Fibroblast of skin of right quadriceps (primary cell): ENCODE measurements at places on chromosomes 3 and 15.

GRCh38 chr3:9169956-9170850, 79.2 kb downstream of the SRGAP3 start:
- DNase-seq: no peak

GRCh38 chr3:131807822-131808221, 227.0 kb downstream of the CPNE4 start:
- DNase-seq: no peak

DNA sequence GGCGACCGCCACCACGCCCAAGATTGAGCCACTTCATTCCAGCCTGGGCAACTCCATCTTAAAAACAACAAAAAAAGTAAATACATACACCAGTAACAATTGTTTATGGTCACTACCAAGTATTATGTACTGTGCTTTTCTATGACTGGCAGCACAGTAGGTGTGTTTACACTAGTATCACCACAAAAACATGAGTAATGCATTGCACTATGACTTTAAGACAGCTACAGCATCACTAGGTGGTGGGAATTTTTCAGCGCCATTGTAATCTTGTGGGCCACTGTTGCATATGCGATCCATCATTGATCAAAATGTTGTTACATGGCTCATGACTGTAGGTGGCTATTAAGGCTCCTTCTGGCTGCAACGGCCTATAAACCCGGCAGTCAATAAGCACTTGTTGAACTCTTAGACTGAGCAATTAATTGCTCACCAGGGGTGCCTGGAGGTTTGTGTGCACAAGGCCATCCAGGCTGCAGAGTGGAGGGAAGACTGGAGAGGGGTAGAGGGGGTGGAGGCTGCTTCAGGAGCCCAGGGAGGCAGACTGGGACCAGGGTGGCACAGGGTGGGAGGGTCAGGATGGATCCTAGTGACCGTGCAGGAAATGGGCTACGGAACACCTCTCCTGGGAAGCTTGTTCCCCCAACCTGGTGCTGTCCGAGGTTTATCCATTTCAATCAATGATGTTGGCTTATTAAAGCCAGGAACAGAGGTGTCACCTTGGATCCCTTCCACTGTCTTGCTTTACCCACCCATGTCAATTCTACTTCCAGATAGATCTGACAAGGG, 17.9 kb upstream of the COPG1 start:
- no peak for DNase-seq

DNA sequence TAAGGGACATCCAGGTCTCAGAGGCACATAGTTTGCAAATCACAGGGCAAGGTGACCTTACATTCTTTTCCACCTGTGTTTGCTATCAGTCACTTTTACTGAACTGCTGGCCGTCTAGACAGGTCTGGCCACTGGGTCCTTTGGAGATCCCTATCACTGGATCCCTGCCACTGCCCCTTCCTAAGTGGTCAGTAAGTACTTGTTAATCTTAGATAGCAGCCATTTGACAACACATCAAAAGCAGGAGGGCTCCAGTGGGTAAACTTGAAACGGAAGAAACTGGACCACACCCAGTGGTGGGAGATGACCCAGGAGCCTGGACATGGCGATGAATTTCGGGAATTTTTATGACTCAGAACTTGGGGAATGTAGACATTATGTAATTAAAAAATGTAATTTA, 28.9 kb upstream of the RASGRP1 start:
- DNase-seq: no peak

- peak; percentile 85 for DNase-seq
These were observed 644.7 kb downstream of the OTOL1 start for GRCh38 chr3:162141272-162141791.

- DNase-seq: peak; percentile 5
These were observed 71.1 kb downstream of the ALDH1A2 start for GRCh38 chr15:57994221-57995049.

- no peak for DNase-seq
These were observed 250.0 kb upstream of the SLCO3A1 start for GRCh38 chr15:91603384-91604080.

- DNase-seq: no peak
These were observed 1250.1 kb downstream of the ZPLD1 start for GRCh38 chr3:103684904-103685303.

- DNase-seq: no peak
These were observed 2.9 kb downstream of the ACY1 start for GRCh38 chr3:51986010-51986947.

GRCh38 chr15:38153781-38154180, 98.9 kb upstream of the SPRED1 start:
- no peak for DNase-seq

GRCh38 chr15:98803228-98804056, 155.1 kb downstream of the IGF1R start:
- DNase-seq: peak; percentile 48

GRCh38 chr3:152292366-152292765, 23.6 kb downstream of the MBNL1 start:
- DNase-seq: no peak

DNA sequence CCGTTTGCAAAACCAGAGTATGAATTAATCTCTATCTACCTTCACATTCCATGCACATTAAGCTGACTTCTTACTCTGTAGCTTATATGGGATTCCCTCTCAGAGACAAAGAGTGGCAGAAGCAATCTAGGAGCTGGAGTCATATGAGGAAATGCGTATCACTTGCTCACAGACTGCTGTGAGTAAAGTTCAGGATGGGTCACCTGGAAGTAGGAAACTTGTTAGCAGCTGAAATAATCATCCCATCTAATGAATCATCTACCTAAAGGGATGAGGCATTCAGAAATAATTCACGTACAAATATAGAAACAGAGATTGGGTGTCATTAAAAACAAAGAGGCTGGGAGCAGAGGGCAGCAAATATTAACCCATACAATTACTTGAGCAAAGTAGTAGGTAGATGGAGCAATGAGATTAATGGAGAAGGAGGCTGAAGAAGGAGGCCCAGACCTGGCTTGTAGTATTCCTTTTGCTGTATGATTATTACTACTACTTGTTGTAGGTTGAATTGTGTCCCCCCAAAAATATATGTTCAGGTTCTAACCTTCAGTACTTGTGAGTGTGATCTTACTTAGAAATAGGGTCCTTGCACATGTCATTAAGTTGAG, 866.3 kb downstream of the ROBO2 start:
- DNase-seq: no peak

DNA sequence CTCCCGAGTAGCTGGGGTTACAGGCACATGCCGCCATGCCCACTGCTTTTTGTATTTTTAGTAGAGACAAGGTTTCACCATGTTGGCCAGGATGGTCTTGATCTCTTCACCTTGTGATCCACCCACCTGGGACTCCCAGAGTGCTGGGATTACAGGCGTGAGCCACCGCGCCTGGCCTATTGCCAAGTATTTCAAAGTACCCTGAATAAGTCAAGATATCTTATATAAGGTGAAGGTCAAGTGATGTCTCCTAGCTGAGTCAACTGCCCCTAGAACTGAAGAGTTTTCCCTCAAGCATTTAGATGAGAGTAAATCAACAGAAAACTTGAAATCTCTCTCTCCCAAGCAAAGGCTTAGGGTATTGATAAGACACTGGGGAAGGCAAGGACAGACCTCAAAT, 63.9 kb downstream of the RPL22L1 start:
- DNase-seq: no peak

DNA sequence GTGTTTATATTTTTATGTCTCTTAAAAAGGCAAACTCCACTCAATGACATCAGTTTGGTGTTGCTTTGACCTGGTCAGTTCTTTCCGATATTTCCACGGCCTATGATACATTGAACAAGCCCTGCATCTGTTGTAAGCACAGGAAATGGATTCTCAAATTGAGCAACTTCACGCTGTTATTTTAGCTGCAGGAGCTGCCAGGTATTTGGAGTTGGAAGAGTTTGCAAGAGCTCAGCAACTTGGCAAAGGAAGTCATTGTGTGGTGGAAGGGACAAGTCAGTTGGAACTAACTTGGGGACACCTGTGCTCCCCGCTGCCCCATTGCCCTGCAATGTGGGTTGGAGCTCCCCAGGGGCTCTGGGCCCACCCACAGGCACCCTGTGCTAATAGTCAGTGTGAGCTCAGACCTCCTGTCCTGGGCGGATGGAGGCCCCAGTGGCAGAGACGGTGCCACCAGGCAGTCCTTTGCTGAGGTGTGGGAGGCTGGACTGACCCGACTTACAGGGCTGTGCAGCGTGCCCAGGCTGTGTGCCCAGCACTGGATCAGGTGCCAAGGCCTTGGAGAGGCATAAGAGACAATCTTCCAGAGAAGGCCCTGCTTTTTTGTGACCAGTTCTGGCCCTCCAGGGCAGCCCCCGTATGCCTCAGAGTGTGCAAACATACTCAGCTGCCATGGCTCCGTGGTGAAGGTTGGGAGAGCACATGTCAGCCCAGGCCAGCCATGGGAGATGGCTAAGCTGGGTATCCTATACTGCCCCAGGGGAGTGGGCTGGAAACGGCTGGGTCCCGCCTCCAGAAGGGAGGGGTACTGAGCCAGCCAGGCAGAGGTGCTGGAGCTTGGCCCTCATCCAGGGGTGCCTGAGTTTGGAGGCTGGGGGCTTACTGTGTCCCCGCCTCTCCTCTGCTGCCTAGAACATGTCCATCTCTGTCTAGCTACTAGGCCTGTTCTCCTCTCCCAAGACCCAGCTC, 43.5 kb downstream of the KY start:
- no peak for DNase-seq

- no peak for DNase-seq
These were observed 26.4 kb upstream of the SLC30A4 start for GRCh38 chr15:45548753-45549520.

- DNase-seq: no peak
These were observed 87.8 kb downstream of the KLHL25 start for GRCh38 chr15:85706779-85707518.

DNA sequence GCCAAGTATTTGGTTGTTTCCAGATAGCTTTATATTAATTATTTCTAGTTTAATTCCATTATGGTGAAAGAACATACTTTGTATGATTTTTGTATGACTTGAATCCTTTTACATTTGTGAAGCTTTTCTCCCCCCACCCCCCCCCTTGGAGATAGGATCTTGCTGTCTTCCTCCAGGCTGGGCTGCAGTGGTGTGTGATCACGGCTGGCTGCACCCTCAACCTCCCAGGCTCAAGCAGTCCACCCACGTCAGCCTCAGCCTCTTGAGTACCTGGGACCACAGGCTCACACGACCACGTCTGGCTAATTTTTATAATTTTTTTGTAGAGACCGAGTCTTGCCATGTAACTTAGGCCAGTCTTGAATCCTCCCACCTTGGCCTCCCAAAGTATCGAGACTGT, 29.5 kb downstream of the ARL8B start:
- DNase-seq: no peak

DNA sequence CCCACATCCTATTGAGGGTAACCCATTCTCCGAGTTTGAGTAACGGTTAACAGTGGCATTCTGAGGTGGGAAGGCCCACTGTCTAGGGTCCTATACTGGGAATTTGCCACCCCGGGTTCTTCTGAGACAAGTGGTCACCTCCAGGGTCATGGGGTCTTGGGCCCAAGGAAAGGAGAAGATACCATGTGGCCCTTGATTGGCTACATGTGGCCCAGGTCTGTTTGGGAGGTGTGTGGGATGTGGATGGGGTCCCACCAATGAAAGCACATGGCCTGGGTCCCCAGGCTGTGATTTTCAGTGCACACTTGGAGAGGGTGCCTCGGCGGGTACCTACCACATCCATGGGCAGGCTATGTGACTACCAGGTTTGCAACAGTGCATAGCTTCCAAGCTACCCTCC, 214.4 kb downstream of the UBE3A start:
- no peak for DNase-seq

DNA sequence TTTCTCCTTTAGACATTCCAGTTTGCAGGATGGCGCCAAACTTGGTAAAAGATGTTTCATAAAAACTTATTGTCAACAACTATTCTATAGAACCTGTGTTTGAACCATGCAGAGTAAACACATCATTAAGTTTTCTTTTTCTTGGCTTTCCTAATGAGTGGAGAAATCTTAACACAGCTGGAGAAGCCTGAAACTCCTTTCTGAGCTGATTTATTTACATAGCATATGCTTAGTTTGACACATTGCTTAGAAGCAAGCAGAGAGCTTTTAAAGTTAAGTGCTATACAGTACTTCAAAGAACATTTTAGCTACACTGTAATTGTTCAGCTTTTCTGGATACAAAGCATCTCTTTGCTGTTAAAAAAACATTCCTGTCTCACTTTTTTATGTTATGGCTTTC, 61.0 kb upstream of the PAQR5 start:
- DNase-seq: no peak

GRCh38 chr3:20246662-20247061, 60.7 kb upstream of the SGO1 start:
- no peak for DNase-seq

GRCh38 chr3:186935133-186935532, 4.8 kb downstream of the ST6GAL1 start:
- no peak for DNase-seq

GRCh38 chr3:30112902-30113484, 493.4 kb upstream of the TGFBR2 start:
- peak; percentile 58 for DNase-seq

- peak; percentile 3 for DNase-seq
These were observed 785 bp upstream of the MYRIP start for GRCh38 chr3:39808467-39809180.

DNA sequence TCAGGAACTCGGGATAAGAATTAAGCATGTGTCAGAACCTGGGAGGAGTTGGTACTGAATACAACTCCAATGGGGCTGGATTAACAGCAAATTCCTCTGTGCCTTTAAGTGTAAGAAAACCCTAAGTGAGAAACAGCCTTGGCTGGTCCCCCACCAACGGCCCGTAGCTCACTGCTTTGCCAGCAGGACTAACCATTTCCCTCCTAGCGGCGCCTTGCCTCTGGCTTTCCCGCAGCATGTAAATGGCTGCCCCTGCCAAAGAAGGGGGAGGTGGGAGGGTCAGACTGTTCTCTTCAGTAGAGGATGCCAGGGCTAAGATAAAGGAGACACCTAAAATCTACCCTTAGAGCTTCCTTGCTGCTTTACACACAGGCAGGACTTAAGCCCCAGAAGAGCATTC, 51.0 kb upstream of the SH3GL3 start:
- DNase-seq: peak; percentile 4

DNA sequence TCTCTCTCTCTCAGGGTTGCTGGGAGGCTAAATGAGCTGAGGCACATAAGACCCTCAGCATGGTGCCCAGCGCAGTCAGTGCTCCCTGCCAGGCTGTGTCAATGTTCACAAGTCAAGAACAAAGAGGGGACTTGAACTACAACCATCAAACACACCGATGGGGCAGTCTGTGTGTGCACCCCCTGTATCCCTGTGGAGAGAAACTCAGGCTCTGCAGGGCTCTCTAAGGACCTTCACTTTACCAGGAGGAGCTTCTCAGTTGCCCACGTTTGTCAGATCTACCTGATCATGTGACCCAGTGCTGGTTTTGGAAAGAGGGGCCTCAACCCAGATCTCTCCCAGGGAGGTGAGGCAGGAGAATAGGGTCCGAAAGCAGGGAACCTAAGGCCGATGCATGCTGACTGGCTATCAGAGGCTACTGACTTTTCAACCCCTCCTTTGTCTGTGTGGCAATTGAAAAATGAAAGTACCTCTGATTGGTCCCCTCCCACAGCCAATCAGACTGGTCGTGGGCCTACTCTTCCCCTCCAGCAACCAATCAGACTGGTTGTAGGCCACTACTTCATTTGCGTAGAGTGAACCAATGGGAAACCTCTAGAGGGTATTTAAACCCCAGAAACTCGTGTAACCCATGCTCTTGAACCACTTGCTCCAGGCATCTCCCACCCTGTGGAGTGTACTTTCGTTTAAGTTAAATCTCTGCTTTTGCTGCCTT, 34.0 kb downstream of the RHCG start:
- peak; percentile 21 for DNase-seq
